ENCODE measurements at places on chromosomes 2 and 18.

DNA sequence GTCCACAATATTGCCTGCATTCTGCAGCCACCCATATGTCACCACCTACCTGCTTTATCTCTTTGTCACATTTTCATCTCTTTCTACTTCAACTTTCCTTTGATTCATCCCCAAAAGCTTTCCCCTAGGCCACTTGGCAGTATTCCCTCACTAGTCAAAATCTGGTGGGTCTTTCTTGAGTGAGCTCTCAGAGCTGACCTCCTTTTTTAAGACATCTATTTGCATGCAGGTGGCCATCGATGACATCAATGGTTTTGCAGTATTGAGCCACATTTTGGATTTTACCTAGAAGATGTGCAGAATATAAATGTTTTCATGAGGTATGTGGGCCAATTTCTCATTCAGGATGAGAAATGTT lies 133.4 kb upstream of the REG3A start:
- DNase-seq: no peak

GRCh38 chr2:207311316-207312005 lies 145.7 kb upstream of the KLF7 start:
- DNase-seq: no peak

DNA sequence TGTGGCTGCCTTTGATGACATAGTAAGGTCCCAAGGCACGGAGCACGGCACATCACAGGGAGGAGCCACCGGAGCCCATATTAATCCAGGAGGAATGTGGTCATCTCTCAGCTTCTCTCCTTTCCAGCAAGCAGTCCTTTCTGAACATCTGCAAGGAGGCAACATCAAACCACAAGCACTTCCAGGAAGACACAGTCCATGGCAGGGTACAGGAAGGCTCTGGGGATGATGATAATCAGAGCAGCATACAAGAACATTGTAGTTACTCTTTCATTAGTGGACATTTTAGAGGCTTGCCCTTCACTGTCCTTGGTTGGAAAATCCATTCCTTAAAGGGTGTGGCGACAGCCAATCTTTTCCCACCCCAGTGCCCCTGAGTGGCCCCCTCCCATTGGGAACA lies 31.1 kb downstream of the YPEL5 start:
- DNase-seq: no peak

- no peak for DNase-seq
These were observed 90.6 kb downstream of the SNTG2 start for GRCh38 chr2:1041012-1041805.

DNA sequence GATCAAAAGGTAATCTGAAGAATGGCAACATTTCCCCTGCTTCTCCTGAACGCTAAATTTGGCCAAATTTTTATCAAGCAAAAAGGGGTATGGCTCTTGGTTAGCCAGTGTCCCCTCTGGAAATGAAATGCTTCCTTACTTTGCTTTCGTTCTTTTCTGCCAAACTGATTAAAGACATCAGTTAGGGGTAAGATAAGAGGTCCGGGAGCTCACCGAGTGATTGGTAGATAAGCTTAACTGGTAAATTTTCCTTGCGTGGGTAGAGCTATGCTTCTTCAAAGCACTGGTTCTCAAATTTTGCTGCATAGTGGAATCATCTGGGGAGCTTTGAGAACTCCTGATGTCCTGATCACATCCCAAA lies 62.7 kb upstream of the MAPRE2 start:
- no peak for DNase-seq

DNA sequence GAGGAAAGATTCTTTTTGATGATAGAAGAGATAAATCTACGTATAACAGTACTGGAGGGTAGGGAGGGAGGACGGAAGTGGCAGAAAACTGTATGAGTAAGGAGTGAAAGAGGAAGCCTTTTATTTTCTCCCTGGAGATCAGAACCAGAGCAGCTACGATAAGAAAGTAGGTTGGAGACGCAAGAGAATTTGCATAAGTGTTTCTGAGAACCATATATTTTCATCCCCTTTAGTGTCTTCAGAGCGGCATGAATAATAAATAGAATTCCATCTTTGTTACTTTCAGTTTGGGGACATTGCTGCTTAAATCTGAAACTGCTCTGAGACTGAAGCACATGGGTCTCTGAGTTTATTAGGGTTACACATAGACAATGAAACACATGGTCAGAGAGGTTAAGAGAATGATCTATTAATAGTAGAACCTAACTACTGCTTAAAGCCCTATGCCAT lies 230.2 kb upstream of the TNP1 start:
- DNase-seq: no peak

DNA sequence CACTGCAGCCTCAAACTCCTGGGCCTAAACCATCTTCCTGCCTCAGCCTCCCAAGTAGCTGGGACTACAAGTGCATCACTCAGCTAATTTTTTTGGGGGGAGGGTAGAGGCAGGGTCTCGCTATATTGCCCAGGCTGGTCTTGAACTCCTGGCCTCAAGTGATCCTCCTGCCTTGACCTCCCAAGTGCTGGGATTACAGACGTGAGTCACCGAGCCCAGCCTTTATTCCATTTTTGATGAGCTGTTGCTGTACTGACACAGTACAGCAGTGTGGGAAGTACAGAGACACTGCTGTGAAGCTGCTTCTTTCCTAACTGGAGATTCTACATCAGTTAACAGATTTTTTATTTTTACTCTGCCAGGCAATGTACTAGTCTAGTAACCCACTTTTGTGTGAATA lies 18.8 kb downstream of the PTRHD1 start:
- DNase-seq: no peak

DNA sequence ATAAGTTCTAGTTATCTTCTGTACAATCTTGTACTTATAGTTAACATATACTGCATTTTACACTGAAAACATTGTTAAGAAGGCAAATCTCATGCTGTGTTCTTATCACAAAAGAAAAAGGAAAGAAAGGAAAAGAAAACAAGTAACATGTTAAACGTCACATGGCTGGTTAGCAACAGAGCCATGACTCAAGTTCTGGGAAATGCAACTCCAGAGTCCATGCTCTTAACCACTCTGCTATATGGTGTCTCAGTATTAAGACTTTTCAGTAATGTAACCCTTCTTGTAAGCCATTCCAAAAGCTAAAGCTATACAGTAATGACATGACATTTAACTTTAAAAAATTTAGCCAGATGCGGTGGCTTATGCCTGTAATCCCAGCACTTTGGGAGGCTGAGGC lies 181.4 kb downstream of the BARD1 start:
- DNase-seq: no peak

- no peak for DNase-seq
These were observed 59.6 kb downstream of the STPG4 start for GRCh38 chr2:47095349-47096020.

GRCh38 chr2:86704459-86704971 lies 15.6 kb upstream of the RMND5A start:
- DNase-seq: no peak

GRCh38 chr18:57276829-57277228 lies 75.5 kb upstream of the ST8SIA3 start:
- no peak for DNase-seq

GRCh38 chr2:11314487-11314886 lies 29.9 kb downstream of the ROCK2 start:
- no peak for DNase-seq

DNA sequence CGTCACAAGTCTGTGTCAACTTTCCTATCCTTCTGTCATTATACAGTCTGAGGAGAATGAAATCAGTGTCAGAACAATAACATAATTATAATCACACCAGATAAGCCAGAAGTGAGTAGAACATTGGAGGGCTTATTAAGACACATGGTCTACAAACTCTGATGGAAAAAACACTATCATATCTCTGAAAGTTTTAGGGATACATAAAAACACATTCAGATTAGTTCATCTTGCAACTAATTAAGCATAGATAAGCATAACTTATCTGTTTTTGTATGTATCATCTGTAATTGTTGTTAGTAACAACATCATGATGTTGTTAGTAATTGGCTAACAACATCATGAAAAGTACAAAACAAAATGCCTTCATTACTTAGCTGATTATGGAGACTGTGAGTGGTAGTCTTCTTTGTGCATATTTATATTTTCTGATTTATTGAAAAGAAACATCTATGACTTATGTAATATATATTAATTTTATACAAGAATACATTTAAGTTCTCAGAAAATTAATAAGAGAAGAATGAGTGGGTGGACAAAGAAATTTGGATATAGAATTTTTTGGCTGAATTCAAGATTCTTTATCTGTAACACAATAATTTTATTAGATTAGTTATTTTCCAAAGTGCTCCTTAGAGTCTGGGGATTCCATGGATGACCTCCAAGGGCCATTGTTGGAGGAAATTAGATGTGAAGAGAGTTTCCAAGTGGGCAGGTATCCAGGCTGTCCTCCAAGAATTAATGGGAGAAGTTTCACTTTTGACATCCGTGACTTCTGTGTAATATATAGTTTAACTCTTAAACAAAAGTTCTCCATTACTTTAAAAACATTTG lies 16.9 kb upstream of the CCDC102B start:
- DNase-seq: no peak

DNA sequence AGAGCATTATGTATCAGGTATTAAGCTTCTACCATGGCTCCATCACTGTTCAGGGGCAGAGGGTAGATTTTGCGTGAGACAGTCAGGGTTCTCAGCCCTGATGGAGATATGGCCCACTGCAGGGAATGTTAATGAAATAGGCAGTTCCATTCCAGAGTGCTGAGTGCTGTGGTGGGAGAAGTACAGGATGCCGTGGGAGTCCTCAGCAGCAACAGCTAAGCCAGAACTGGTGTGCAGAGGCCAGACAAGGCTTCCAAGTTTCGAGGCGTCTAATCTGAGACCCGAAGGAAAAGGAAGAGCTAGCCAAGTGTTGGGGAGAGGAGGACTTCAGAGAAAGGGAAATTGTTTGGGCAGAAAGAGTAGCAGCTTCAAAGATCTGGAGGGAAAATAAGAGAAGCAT lies 30.2 kb upstream of the MAPRE2 start:
- no peak for DNase-seq
